Mammary epithelial cell (primary cell): ENCODE measurements at places on chromosomes 4 and X. TPM values are rescaled to one million over a fixed set of nuclear protein-coding genes. Genes with fewer than 3 reads are reported as not detected.

DNA sequence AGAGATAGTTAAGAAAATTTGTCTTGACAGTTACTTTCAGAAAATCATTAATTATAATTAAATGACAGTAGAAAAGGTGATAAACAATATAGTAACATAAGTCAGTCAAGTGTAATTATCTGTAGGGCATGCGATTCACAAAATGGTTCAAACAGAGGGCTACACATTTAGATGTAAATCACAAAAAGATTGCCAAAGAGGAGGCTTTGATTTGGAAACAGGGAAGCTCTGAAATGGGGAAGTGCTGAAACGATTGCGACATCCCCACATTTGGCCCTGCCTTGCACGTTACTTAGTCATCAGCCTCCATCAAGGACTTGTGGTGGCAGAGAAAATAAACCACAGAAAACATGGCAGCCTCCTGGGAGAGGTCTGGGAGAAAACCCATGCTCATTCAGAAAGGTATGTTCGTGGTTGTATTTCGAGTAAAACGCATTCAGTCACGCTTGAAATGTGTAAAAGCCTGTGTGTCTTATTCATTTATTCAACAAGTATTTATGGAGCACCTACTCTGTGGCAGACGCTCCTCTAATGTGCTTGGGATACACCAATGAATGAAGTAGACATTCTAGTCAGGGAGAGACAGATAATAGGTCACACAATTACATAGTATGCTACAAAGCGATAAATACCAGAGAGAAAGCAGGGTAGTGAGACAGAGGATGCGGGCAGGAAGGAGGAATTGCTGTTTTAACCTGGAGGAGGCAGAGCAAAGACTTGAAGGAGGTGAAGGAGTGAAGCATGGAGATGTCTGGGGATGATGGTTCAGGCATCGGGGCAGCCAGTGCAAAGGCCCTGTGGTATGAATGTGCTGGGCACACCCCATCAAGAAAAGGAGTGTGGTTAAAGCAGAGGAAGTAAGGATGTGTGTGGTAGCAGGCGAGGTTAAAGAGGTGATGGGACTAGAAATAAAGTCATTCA, 7.8 kb downstream of the RBM47 start:
- DNase-seq, result peak; percentile 93

- no peak for DNase-seq
Measured at GRCh38 chr4:181507938-181508337, 735.3 kb upstream of the TENM3 start.

DNA sequence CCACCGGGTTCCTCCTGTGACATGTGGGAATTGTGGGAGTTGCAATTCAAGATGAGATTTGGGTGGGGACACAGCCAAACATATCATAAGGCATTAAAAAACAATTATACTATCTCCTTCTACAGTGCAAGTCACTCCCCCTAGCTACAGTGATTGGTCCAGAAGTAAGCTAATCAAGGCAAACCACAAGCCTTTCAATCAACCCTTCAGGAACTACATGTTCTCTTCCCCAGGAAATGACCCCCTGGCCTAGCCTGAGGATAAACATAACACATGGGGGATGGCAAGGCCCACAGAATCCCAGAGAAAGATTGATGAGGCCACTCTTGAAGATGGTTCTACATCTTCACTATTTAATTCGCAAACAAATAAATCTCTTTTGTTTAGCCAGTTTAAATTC, 25.2 kb upstream of the FAM241A start:
- DNase-seq, result no peak

DNA sequence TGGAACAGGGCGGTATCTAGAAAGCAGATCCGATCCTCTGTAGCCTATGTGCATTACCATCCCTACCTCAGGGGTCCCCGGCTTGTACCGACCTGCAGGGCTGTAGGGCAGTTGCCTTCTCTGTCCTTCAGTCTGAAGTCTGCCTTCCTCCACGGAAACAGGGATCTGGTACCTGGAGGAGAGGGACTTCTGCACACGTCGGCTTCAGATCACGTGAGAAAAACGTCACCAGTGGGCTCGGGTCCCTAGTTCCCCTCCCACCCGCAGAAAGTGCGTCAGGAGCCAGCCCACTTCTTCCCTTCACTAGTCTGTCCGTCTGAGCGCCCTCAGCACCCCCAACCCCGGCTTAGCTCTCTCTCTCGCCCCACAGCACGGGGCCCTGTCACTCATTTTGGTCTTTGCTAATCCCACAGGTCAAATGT, at the start of gene TCEAL5:
TSS of gene TCEAL5 (minus strand) at position 170 of the 422 bp plus-strand sequence. CDS start 2,187 bp downstream, outside the sequence.
- DNase-seq, result no peak

DNA sequence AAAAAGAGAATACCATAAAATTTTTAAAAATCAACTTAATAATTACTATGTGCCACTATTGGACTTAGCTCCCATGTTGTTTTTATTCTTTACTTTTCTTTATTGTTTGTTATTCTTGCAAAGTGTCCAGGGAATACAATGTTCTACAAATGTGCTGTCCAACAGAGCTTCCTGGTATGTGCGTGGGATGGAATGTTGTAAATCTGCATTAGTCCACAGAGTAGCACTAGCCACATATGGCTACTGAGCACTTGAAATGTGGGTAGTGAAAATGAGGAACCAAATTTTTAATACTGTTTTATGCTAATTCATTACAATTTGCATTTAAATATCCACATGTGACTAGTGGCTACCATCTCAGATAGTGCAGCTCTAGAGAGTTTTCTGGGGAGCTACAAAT, 14.3 kb upstream of the CORIN start:
- DNase-seq, result peak; percentile 46

DNA sequence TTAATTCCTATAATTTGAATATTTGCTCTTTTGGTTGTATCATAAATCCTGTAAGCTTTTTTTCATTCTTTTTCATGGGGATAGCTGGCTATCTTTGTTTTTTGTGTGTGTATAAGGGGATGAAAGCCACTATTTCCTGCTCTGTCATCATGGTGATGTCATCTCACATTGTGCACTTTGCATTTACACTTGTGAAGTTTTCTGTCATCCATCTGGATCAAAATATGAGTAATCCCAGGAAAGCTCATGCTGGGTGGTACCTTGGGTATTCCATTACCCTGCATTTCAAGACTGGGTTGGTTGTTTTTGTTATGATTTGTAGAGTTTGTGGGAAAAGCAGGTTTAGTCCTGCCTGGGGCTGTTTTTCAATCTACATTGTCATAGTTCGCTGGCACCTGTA, 367.3 kb downstream of the CHIC1 start:
- peak; percentile 55 for DNase-seq

DNA sequence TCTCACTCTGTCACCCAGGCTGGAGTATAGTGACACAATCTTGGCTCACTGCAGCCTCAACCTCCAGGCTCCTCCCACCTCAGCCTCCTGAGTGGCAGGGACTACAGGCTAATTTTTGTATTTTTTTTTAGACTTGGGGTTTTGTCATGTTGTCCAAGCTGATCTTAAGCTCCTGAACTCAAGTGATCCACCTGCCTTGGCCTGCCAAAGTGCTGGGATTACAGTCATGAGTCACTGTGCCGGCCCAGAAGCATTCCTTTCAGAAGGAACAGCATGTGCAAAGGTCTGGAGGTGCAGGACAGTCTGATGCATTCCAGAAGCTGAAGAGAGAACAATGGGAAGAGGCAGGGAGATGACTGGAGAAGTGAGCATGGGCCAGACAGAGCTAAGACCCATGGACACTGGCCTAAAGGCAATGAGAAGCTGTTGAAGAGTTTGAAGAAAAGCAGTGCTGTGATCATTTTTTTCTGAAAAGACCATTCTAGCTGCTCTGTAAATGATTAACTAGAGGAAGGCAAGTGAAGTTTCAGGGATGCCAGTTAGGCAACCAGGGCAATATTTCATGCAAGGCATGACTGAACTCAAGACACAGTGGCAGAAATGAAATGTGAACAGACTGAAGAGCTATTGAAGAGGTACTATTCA, 43.2 kb downstream of the MANBA start:
- peak; percentile 65 for DNase-seq

GRCh38 chr4:63607169-63607872, 801.9 kb downstream of the TECRL start:
- DNase-seq, result no peak

DNA sequence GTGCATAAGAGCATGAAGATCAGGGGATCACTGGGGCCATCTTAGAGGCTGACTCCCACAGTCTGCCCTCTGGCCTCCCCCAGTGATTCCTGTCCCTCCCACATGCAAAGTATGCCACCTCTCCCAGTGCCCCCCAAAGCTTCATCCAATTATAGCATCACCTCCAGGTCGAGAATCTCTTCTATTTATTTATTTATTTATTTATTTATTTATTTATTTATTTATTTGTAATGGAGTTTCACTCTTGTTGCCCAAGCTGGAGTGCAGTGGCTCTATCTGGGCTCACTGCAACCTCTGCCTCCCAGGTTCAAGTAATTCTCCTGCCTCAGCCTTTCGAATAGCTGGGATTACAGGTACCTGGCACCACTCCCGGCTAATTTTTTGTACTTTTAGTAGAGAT, 50.1 kb downstream of the BCORL1 start:
- DNase-seq, result no peak

- no peak for DNase-seq
Measured at GRCh38 chr4:139317635-139318034, 15.4 kb upstream of the NDUFC1 start.

DNA sequence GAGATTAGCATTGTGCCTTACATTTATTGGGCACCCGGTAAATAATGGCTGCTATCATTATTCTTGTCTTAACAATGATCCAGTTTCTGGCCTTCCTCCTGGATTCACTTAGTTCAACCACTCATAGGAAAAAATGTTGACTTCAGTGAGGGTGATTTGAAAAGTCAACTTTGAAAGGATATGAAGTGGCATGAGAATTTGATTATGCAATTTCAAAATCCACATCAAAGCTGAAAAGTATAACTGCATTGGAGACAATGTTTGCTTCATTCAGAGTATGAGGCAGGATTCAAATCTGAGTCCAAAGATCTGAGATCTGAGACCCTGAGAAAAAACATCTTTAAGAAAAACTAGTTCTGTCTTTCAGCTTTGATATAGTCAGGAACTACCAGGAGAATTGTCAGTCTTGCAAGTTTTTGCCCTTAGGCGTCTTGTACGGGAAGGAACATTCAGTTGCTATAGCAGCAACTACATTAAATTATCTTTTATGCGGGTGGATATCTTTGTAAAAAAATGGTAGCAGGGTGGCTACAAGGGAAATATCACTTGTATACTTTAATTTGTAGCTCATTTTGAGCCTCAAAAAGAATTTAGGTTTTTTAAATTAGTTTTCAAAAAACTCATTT, 587.5 kb upstream of the LCORL start:
- DNase-seq, result no peak

DNA sequence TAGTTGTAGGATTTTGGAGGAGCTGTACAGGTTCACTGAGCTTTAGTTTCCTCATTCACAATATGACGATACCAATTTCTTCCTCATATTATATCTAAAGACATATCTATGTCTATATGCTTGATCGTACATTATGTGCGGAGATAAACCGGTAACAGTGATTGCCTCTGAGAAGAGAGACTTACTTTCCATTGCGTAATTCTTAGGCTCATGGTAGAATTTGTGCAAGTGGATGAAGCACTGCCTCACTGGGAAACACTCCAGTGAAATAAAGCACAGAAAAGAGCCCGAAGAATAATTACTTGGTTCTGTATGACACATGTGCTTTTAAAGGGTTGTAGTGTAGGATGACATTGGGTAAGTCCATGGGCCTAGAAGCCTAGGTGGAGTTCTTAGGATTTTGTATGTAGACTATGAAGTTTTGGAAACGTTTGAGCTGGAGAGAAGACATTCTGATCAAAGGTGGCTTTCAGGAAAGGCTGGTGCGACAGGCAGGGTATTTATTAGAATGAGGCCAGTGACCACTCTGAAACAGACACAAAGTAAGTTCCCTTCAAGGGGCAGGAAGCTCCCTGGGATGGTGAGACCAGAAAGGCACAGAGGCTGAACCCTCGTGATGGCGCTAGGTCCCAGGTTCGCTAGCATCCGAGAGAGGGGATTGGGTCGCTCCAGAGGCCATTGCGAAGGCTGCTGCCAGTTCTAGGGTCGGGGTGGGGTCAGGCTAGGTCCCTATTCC, 649 bp upstream of the VBP1 start:
- DNase-seq, result no peak

DNA sequence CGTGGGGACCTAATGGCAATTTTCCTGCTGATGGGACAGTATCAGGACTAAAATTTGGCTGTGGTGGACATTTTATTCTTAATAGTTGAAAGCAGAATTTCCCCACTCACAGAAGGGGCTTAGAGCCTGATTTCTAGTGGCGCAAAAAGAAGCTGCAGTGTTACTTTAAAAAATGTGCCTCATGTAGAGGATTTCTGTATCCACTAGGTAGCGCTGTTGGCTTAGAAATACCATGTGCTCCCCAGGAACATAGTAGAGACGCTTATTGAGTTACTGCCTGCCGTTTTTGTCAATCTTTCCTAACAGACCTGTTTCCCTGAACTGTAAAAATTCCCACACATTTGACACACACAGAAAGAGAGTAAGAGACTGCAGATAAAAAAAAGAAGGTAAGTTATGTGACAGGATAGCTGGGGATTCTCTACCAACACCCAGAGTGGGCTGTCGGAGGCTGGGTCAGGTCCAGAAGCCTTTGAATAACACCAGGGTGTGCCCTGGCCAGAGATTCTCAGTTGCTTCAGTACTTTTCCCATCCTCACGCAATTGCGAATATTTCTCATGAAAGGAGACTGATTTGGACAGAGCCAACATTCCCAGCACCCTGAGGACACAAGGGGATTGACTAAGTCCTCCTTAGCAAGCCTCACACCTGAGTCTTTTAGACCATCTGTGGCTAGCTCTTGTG, 88.4 kb downstream of the ZXDA start:
- peak; percentile 35 for DNase-seq

DNA sequence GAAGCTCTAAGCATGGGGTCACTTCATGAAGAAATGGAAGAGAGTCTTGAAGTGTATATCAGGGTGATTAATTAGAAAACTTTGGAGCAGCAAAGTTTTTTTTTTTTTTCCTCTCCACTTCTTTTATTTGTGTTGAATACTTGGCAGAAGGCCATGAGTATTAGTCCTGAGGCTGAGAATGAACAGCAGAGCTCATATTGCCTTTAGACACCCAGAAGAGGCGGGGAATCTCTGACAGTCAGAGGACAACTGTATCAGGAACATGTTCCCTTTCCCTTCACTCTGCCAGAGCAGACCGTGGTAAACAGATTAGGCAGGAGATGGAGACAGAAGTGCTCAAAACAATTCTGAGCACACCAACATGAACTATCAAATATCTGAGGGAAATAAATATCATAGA, 300.9 kb downstream of the FAM47A start:
- no peak for DNase-seq

SERPINA7 gene
- not detected for polyA plus RNA-seq

DNAJB14 gene
- 26.3 TPM for polyA plus RNA-seq

DNAAF6 gene
- polyA plus RNA-seq, result not detected
